ENCODE measurements at places on chromosomes 3 and 15.
A peak's percentile ranks its signal among the peaks of the same experiment; 100 is the strongest.

GRCh38 chr3:58963928-58964503 is 85.8 kb downstream of the CFAP20DC start:
- no peak for DNase-seq

GRCh38 chr3:175111036-175111435 is 251.9 kb downstream of the NAALADL2 start:
- DNase-seq = no peak

DNA sequence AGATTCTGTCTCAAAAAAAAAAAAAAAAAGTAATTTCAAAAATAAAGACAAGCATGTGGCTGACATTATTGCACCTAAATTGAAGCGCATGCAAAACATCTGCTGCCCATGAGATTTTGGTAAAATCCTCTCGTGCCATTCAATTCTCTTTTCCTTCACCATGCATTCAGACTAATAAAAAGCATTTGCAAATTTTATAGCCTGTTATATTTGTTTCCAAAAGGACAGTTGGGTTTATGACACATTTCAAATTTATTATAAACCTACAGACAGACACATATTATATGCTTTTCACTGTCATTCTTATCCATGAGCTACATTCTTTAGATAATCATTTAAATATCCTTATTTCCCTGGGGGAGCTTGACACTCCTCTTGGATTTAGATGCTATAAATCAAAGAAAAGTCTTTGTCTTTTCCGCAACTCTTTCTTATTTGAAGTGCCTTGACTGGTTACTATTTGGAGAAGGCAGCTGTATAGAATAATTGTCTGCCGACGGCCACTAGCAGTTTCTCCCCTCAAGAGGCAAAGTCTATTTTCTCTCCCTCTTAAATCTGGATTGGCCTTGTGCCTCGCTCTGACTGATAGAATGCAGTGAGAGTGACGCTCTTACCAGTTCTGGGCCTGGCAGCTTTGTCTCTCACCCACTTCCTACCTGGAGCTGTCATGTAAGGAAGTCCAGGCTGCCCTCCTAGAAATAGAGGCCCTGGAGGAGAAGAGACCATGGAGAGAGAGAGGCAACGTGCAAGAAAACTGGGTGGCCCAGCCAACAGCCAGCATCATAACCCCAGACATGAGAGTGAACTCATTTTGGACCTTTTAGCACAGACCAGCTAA is 6.8 kb upstream of the LRIG1 start:
- DNase-seq = no peak

GRCh38 chr3:15899388-15899787 is 101.6 kb upstream of the ANKRD28 start:
- no peak for DNase-seq

GRCh38 chr3:87206070-87206469 is 21.0 kb upstream of the CHMP2B start:
- DNase-seq = no peak

- no peak for DNase-seq
Measured at GRCh38 chr3:120151791-120152190, 57.5 kb upstream of the GSK3B start.

DNA sequence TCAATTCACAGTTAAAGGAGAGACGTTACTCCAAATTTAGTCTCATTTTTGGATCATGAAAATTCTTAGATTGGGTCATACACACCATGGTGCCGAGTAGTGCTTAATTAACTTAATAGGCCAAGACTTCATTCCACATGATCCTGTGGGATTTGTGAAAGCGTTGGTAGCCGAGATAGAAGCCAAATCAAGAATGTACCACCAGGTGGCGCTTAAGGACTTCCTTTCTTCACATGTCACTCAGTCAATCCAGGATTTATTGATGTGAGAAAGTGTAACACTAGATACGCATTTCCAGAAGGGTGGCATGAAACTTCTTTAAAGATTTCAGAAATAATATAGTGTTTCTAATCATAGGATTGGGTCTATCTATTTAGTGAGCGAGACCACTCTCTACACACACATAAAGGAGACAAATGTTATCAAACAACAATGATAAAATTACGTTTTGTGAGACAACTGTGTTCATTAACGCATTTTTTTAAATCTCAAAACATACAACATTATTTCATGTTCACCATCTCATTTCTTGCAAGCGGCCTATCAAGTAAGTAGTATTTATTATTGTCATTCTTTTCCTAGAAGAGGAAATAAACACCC is 436.1 kb downstream of the CHL1 start:
- no peak for DNase-seq

- DNase-seq = no peak
Measured at GRCh38 chr15:87609474-87609873, 647.1 kb downstream of the NTRK3 start.

- DNase-seq = peak; percentile 23
Measured at GRCh38 chr3:71718072-71718471, 7.1 kb downstream of the EIF4E3 start.

DNA sequence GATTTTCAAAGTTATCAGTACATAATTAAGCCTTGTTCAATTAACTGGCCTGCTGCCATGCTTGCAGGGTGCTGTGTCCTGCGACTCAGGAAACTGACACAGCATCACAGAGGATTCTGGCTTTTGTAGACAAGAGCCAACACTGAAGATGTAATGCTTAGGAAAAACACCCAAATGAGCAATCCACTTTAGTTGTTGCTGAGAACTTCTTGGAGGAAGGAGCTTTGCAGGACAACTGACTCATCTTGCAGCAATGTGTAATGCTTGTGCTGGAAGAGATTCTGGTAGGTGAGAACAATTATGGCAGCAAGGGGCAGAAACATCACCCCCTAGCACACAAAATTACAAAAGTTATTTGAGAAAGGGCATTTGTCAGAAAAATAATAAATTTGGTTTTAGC is 67.6 kb downstream of the NLGN1 start:
- no peak for DNase-seq
